ENCODE measurements at places on chromosomes 1 and 21.

- no peak for DNase-seq
Observed at GRCh38 chr1:40673452-40673851, 8.0 kb upstream of the RIMS3 start.

- DNase-seq = no peak
Observed at GRCh38 chr1:77876884-77877283, 11.5 kb upstream of the NEXN start.

DNA sequence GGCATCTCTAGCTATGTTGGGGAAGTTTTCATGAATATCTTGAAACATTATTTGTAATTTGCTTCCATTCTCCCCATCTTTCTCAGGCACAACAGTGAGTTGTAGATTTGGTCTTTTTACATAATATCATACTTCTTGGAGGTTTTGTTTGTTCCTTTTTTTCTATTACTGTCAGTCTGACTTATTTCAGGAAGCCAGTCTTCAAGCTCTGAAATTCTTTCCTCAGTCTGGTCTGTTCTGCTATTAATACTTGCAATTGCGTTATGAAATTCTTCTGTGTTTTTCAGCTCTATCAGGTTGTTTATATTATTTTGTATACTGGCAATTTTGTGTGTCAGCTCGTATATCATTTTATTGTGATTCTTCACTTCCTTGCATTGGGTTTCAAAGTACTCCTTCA lies 424.6 kb upstream of the PTBP2 start:
- DNase-seq = no peak

DNA sequence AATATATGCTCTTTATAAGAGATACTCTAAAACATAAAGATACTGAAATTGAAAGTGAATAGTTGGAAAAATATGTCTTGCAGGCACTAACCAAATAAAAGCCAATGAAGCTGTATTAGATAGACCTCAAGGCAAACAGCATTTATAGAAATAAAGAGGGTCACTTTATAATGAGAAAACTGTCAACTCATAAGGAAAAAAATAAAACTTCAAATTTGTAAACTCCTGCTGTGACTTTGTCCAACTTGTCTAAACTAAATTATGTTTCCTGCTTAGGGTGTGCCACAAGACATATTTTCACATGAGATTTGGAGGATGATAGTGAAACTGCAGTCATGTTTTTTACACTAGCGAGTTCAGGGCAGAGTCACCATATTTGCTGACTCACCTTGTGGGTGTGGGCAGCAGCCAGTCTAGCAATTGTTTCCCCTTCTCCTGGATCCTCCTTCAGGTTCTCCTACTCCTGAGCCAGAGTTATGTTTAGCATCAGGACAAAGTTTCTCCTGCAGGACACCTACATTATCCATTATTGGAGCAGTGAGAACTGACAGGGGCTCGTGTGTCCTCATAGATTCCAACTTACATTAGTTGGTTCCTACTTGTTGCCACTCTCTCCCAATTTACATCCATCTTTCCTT lies 43.8 kb downstream of the CD53 start:
- DNase-seq = no peak

GRCh38 chr1:226733304-226733703 lies 5.8 kb downstream of the ITPKB start:
- no peak for DNase-seq

DNA sequence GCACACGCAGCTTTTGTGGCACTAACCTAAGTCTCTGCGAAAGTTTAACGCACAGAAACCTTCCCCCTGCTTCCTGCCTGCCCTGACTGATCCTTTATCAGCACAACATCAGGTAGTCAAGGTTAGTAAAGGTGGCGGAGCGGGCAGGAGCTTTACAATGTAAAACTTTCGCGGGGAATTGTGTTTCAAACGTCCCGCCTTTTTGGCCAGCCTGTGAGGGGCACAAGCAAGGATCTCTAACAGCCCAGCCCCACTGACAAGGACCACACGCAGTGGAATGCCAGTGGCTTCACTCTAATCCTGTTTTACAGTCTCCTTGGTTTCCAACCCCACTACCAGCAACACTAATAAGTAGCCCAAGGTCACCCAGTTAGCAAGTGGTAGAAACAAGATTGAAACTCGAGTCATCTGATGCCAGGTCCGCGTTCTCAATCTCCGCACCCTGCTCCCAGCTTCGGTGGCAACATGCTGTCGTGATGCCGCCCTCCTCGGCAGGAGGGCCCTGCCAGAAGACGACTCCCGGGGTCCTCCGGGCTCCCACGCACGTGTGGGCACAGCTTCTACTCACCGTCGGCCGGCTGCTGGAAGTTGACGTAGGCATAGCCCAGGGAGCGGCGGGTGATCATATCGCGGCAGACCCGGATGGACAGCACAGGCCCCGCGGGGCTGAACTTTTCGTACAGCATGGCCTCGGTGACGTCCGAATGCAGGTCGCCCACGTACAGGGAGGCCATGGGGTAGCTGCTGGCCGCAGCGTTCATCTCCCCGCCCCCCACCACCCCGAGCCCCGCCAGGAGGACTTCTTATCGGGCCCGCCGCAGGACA lies 1.2 kb downstream of the PABPC4 start:
- DNase-seq = no peak

GRCh38 chr1:4173731-4174130 lies 273.7 kb upstream of the C1orf174 start:
- DNase-seq = no peak

GRCh38 chr1:39657402-39657801 lies 14.5 kb downstream of the NT5C1A start:
- DNase-seq = no peak

GRCh38 chr21:32611471-32611997 lies 643 bp downstream of the CFAP298 start:
- no peak for DNase-seq

DNA sequence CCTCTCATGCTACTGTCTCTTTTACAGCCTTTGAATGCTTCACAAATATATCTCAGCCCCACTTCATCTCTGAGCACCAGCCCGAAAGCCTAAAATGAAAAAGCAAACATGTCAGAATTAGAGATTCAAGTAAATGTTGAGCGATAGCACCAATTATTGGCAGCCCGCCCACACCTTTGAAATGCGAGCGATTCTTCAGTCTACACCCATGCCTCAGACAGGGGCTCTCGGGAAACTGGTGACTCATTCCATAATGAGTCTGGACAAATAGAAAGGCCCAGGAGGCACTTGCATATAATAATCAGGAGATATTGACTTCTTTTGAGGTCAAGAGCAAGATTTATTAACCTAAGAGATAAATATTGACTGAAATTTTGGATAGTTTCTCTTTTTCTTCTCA lies 487.3 kb upstream of the PTBP2 start:
- no peak for DNase-seq

GRCh38 chr21:16866851-16867250 lies 646.0 kb upstream of the CXADR start:
- DNase-seq = no peak

DNA sequence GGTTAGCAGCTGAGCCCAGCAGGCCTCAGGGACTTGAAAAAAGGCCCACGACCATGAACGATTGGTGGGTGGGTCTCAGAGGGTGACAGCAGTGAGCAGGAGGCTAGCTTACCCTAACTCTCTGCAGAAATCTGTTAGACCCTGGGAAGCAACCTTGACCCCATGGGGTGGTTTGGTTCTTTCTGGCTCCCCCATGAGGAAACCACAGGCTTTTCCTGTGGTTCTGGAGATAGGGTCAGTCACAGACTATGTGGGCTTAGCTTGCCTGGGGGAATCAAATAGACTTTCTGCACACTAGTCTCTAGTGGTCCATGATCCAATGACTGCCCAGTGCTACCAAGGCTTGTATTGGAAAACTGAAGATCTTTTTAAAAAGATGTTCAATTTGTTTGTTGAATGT lies 118.1 kb downstream of the PLXNA2 start:
- no peak for DNase-seq

DNA sequence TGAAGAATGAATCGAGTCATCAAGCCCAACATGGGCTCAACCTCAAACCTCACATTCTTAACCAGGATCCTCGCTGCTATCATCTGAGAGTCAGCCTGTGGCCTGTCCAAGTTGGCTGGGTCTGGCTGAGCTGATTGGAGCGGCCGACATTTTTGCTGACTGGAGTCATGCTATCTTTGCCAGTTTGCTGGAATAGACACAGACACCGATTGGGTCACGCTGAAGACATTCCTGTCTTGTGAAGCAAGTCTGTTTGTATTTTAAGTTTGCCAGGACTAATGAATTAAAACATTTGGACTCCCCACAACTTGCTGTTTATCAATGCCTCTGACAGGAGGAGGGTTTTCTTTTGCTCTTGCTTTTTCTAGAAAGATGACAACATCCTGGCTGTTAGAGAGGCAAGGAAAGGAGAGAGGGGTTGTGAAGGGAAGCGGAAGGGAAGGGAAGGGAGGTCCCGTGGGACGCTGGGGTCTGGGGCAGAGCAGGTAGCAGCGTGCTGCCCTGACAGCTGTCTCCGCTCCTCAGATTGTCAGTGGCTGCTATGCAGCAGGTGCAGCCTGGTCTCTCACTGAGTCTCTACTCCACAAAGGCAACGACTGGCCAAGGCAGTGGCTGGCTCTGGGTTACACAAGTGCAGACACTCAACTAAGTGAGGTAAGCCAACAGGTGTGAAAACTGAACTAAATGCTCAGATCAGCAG lies at the start of gene MAP3K7CL:
Gene MAP3K7CL (plus strand): TSS at position 375 of the 700 bp plus-strand sequence. CDS start 2,701 bp downstream, outside the sequence.
- no peak for DNase-seq

- no peak for DNase-seq
Observed at GRCh38 chr1:157937744-157938143, 55.7 kb upstream of the KIRREL1 start.

DNA sequence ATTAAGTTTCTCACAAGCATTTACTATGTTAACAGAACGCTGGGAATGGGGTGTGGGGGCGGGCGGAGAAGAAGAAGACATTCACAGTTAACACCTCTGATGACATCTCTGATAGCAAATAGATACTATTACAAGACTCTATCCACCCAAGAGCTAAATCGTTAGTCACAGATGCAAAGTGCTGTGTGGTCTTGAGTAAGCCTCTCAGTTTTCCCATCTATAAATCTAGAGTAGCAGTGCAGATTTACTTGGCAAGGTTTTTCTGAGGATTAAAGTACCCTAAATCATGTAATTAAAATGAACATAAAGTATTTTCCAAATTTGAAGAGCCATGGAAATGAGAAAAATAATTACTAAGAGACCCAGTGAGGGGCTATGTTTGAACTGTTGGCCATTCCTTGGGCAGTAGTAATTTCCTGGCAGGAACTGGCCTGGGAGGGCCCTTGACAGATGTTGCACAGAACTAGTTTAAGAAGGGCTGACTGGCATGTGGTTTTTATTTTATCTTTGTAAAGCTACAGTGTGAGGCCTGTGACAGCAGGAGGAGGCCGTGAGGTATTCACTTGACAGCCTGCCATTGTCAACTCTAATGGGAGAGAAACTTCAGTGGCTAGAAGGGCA lies 58.7 kb upstream of the APOBEC4 start:
- no peak for DNase-seq

- no peak for DNase-seq
Observed at GRCh38 chr1:63674865-63675419, 81.7 kb downstream of the PGM1 start.

DNA sequence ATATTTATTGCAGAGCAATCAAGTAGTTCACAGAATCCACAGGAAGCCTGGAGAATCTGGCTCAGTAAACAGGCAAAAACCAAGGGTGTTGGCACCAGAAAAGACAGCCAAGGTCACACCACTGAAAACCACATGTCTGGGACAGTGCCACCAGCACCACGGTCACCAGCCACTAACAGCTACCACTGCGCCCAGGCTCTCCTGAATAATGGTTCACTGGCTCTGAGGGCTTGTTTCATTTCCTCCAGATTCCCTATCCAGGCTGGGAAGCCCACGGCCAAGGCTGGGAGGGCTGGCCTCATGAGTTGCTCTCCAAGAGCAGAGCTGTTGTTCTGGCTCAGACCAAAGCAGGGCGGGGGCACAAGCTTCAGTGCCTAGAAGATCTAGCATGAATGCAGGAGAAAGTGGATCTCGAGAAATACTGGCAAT lies 54.5 kb upstream of the PTGFRN start:
- DNase-seq = no peak

GRCh38 chr1:203290261-203291089 lies 14.8 kb upstream of the BTG2 start:
- peak; percentile 96 for DNase-seq

GRCh38 chr1:113946678-113947387 lies 17.7 kb downstream of the HIPK1 start:
- no peak for DNase-seq

- DNase-seq = no peak
Observed at GRCh38 chr1:164813776-164814175, 254.8 kb downstream of the PBX1 start.

- DNase-seq = no peak
Observed at GRCh38 chr21:20266441-20266710, 731.8 kb upstream of the NCAM2 start.
